MM.1S (cell line): ENCODE measurements at places on chromosomes 4 and X.

- no peak for DNase-seq
Observed at GRCh38 chrX:150771116-150771515, 77.9 kb downstream of the MTMR1 start.

GRCh38 chr4:3773552-3774001 lies 7.4 kb downstream of the ADRA2C start:
- DNase-seq: no peak

- no peak for DNase-seq
Observed at GRCh38 chr4:125714845-125715244, 400.1 kb downstream of the FAT4 start.

- DNase-seq: no peak
Observed at GRCh38 chrX:104335756-104336155, 81.0 kb upstream of the ESX1 start.

DNA sequence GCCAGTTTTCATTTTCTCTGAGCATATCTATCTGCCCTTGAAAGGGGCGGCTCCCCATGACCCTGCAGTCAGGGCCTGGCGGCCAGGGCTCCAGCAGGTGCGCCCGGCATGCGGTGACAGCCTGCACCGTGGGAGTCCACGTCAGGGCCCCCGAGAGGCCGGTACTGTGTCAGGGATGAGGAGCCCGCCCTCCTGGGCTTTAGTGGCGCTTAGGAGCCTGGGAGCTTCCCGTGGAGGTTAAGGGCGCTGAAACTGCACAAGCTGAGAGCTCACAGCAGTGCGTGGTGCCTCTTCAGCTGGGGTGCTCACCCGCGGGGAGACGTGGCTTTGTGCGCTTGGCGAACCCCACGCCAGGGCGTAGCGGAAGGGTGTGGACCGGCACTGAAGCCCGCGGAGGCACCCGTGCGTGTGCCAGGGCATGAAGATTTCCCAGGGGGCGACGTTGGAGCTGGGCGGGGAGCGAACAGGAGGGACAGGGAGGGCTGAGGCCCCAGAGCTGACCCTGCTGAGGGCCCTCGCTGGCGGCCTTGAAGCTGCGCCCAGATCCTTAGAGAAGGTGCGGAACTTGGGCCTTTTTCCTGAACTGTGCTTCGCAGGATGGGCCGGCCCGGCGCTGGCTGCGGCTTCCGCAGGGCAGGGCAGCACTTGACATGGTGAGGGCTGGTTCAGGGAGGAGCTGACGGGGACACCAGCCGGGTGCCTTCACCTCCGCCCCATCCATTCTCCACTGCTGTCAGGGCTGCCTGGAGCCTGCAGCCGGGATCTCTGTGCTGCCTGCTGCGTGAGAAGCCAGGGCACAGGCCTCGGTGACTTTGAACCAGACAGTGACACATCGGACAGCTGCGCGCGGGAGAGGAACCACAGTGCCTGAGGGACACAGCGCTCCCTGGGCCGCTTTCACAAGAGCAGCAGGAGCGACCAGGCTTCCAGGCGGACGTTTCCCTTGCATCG lies 32.9 kb downstream of the HTT-AS start:
- DNase-seq: peak; percentile 38

DNA sequence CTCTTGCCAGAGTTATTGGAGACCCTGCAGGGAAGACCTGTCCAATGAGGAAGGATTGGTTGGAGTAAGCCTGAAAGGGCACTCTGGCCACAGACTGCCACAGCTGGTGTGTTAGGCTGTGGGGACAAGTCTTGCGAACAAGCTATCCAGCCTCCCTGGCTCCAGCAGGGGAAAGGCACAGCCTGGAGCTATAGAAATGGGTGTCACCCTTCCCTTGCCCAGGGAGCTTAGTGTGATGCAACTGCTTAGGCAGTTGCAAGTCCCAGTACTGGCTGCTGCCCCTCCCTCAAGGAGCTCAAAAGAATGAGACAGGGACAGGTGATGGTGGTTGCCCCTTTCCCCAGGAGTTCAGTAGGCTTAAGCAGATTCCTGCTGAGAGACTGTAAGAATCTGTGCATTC lies 165.7 kb upstream of the CT83 start:
- DNase-seq: no peak

GRCh38 chrX:153879741-153880439 lies 6.1 kb downstream of the L1CAM start:
- no peak for DNase-seq

GRCh38 chr4:11632025-11632424 lies 203.3 kb upstream of the HS3ST1 start:
- no peak for DNase-seq

- DNase-seq: no peak
Observed at GRCh38 chr4:139311909-139312308, 9.6 kb upstream of the NDUFC1 start.

GRCh38 chr4:122686691-122687090 lies 45.8 kb upstream of the BBS12 start:
- DNase-seq: no peak

GRCh38 chr4:149370785-149371420 lies 444.7 kb downstream of the IQCM start:
- DNase-seq: peak; percentile 80
